ENCODE measurements at places on chromosomes 1 and 21.

- DNase-seq = no peak
Measured at GRCh38 chr1:10108948-10109708, 76.4 kb downstream of the UBE4B start.

DNA sequence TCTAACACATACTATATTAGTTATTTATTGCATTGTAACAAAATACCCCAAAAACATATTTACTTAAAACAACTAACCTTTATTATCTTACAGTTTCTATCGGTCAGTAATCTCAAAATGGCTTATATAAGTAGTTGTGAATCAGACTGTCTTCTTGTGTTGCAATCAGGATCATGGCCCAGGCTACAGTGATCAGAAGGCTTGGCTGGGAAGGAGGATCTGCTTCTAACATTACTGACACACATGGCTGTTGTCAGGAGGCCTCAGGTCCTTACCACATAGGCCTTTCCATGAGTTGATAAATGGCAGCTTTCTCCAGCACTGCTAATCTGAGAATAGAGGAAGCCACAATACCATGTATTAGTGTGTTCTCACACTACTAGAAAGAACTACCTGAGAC is 33.7 kb downstream of the CFH start:
- DNase-seq = no peak

DNA sequence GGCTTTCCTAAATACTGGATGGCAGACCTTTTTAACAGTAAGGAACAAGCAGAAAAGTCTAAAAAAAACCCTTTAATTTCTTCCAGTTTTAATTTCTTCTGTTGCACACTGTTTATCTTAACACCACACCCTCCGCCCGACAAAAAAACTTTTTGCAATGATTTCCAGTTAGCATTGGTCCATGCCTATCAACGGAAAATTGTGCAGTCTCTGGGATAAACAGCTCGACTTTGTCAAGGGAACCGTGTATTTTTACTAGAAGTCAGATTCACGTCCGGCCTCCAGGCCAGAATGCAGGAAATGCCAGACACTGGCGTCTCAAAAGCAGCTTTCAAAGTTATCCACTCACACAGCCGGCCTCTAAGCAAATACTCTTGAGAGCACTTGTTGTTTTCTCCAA is 378 bp upstream of the NUP210L start:
- DNase-seq = no peak

DNA sequence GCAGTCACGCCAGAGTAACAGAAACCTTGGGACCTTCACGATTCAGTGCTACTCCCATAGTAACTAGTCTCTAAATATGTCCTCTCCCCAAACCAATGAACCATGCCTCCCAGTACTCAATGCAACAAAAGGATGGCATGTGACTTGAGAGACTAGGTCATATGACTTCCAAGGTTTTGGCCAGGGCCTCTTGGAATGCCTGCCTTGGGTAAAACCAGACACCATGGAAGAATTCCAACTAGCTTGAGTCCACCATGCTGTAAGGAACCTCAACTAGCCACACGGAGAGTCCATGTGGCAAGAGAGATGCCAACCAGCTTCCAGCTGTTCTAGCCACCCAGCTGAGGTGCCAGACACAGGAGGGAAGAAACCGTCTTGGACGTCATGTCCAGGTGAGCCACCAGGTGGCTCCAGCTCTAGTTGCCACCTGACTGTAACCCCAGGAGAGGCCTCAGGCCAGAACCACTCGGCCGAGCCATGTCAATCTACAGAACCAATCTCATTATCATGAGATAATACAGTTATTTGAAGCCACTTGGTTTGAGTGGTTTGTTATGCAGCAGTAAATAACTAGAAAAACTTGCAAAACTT is 115.0 kb downstream of the SYF2 start:
- DNase-seq = no peak

DNA sequence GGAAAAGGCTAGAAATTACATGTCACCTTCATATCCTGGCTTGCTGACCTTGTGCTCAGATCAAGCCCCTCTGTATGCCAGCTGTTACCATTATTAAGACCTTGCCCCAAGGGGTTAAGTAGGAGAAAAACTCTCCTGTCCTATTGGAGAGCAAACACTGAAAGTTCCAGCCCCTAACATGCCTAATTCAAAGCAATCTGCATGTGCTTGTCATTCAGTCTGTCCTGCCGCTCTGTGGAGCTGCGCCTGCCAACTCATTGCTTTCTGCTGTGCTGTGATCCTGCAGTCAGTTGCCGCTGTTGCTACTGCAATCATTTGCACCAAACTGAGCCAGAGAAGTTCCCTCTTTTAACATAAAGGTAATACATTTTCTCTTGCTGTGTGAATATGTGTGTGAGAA is 113.4 kb downstream of the DISP1 start:
- DNase-seq = no peak

DNA sequence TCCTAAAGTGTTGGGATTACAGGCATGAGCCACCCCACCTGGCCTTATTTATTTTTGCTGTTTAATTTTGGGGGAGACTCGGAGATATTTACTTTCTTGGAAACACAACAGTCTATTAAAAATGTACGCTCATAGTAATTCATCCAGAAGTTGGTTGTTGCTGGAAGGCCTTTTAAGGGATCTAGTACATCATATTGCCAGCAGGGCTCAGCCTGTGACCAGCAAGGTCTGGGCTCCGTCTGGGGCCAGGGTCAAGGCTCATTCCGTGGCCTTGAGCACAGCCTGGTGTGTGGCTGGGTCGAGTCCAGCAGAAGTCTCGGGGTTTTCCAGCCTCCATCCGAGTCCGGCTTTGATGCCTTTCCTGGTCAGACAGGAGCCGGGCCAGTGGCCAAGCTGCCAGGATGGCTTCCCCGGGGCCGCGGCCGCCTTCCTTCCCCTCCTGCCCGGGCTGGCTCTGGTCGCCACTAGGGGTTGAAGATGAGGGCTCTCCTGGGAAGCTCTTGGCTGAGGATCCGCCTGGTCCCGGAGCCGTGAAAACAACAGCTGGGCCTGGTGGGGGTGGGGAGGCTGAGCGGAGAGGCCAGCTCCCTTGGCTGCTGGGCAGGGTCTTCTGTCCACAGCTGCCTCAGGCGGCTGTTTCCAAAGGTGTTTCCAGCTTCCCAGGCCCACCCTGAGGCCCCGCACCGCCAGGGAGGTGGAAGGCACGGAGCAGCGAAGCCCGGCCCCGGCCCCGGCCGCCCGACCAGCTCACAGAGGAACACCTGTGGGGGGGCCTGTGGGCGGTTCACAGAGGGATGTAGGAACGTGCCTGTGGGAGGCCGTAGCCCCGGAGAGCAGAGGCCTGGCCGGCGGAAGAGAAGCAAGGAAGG is 5.1 kb upstream of the VWA1 start:
- no peak for DNase-seq

DNA sequence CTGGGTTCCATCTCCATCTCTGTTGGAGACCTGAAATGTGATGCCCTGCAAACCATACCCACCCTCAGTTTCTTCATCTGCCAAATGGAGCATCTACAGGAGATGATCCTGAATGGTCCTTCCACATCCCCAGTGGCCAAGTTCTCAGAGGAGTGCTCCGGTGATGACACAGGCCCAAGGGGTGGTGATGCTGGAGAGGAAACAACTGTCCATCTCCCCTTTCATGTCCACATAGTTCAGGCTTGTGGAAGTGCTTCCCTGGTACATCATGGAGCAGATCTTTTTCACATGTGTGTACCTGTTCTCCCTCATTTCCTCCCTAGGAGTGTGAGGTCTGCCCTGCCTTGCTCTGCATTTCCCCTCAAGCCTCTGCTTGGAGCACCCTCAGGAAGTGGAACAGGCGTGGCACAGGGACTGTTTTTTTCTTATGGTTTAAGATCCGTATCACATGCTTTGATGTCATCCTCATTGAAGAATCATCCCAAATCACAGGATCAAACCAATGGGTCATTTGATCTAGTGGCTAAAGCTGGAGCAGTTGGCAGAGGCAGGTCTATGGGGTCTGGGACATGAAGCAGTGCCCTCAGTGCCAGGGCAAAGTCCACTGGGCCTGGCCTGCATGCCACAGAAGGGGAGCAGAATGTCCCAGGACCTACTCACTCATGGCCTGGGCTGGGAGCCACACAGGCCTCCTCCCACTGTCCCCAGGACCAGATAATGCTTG is 8.2 kb upstream of the TRIM63 start:
- DNase-seq = no peak

DNA sequence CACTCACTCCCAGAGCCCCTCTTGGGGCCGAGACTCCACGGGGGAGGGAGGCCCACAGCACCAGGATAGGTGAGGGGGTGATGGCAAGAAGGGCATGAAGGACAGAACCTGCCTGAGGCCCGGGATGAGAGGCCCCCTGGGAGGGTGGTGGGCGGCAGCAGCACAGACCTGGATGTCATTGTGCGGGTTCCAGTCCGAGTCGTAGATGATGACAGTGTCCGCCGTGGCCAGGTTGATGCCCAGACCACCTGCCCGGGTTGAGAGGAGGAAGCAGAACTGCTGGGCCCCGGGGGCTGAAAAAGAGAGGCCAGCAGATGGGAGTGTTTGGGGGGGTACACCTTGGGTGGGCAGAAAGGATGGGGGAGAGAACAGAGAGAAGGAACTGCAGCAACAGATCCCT is 50.1 kb downstream of the CHD5 start:
- no peak for DNase-seq

DNA sequence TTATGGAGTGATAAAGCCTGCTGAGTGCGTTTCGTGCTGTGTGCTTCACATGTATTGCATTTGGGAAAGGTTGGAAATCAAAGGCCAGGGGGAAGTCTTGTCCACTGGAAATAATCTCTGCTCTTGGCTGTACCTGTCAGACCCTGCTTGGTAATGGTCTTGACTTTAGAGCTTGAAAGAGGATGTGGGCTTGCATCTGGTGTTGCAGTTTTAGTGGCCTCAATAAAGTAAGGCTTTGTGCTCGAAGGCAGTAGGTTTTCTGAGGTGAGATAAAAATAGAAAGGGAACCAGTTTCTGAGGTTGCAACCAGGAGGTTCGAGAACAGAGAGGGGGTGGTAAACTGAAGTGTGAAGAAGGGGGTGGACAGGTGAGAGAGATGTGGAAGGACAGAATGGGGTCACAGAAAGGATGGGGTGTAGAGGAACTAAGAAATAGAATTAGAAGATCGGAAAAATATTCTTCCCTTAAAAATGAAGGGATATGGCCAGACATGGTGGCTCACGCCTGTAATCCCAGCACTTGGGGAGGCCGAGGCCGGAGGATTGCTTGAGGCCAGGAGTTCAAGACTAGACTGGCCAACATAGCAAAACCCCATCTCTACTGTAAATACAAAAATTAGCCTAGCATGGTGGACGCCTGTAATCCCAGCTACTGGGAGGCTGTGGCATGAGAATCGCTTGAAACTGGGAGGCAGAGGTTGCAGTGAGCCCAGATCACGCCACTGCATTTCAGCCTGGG is 1.5 kb downstream of the S100PBP start:
- DNase-seq = no peak

DNA sequence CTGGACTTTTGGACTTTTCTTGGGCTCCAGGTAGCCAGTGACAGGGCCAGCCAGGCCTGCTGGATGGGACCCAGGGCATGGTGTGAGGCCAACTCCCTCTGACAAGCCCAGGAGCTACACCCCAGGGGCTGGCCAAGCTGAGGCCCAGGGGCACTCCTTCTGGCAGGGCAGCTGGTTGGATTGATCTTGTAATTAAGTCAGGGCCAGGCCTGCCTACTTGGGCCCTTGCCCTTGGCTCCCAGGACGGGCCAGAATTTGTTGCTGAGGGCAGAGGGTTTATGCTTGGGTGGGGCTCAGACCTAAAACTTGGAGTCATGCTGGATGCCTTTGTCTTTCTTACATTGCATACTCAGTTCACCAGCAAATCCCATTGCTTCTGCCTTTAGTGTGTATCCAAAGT is 20.7 kb downstream of the KCNA2 start:
- DNase-seq = no peak

GRCh38 chr1:31617218-31617915 is at the start of gene HCRTR1:
Gene HCRTR1, plus strand, starts transcription at chr1:31617689. Its CDS starts 1,504 bp downstream, at chr1:31619193.
- no peak for DNase-seq

- DNase-seq = no peak
Measured at GRCh38 chr1:24152631-24153494, 9.9 kb upstream of the IL22RA1 start.
